ENCODE measurements at places on chromosomes 3 and 15. TPM values are rescaled to one million over a fixed set of nuclear protein-coding genes. Genes with fewer than 3 reads are reported as not detected.
A peak's percentile ranks its signal among the peaks of the same experiment; 100 is the strongest.

DNA sequence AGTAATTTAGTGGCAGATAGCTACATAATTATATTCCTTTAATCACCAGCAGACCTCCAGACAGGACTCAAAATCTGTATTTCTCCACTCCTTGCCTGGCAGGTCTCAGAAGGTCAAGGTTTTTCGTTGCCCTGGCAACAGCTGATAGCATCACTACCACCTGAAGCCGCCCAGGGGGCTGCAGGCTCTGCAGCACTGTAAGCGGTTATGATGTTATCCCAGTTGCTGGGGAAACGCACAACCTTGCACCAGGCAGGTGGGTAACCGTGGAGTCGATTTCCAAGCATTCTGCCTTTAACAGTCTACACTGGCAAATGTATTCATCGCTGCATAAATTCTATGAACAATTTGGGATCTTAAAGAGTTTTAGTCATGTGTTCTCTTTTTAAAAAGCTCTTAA lies 756.3 kb downstream of the NTRK3 start:
- peak; percentile 12 for DNase-seq

Gene ANKRD34C
- total RNA-seq, result not detected

DNA sequence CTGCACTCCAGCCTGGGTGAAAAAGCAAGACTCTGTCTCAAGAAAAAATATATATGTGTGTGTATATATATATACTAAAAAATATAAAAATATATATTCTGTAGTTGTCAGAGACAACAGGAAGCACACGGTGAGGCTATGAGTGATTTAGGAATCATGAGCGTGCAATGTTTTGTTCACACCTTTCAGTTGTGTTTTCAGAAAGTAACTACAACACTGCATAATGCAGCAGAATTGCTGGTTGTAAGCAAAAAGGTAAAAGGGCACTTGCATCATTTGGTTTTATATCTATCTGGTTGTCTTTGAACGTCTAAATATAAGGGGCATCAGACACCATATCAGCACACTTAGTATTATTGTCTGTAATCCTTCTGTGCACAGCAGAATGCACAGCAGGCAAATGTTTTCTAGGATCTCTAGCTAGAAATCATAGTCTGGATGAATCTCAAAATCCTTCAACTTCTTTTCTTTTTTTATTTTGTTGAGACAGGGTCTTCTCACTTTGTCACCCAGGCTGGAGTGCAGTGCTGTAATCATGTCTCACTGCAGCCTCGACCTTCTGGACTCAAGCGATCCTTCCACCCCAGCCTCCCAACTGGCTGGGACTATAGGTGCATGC lies 44.8 kb downstream of the CCR3 start:
- no peak for DNase-seq

DNA sequence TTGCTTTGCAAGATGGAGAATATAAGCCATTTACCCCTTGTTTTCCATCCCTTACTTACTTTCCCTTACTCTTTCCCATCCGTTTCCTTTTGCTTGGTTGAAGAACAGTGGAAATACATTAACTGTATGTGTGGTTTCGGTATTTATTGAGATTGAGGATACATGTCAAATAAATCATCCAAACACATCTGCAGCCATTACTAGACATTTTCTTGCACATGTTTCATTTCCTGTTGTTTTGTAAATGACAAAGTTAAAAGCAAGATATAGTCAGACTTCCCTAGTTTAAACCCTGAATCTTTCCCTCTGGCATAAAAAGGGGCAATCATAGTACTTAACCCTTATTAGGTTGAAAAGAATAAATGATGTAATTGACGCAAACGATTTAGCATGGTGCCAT lies 82.1 kb upstream of the BCHE start:
- DNase-seq, result no peak

DNA sequence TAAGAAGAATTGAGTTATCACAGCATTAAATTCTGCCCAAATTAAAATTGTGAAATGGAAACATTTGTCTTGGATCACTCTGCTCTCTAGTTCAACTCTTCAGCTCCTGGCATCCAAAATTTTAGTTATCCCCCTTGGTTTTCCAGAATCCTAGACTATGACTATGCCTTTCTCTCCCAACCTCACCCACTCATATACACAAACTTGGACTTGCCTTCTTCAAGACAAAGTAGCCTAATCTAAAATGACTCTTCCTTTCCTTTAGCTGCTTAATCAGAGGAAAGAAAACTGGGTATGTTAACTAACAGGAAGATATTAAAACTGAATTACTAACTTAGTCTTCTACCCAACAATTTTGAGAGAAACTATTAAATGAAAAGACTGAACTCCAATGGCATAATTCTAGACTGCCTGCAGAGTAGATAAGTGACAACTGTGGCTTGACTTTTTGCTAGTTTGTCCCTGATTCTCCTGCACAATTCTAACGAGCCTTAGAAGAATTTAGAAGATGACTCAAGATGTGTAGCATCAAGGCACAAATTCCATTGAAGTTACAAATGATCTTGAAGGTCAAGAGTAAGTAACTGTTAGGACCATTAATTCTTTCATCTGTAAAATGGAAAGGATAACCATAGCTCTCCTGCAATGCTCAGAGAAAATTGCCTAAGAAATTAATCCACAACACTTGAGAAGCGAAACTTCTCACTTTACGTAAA lies 5.2 kb upstream of the GOLIM4 start:
- DNase-seq, result peak; percentile 49

Gene SEMA5B
- not detected for total RNA-seq

- no peak for DNase-seq
Measured at GRCh38 chr3:99970198-99970597, 144.1 kb downstream of the FILIP1L start.

- no peak for DNase-seq
Measured at GRCh38 chr3:23915537-23916108, 1.2 kb downstream of the NKIRAS1 start.

Gene CCR3
- total RNA-seq, result 0.20 TPM

- DNase-seq, result no peak
Measured at GRCh38 chr3:140597792-140598191, 80.1 kb upstream of the TRIM42 start.

- no peak for DNase-seq
Measured at GRCh38 chr15:66404532-66404931, 17.8 kb downstream of the MAP2K1 start.

Gene OXNAD1
- total RNA-seq, result 7.9 TPM

DNA sequence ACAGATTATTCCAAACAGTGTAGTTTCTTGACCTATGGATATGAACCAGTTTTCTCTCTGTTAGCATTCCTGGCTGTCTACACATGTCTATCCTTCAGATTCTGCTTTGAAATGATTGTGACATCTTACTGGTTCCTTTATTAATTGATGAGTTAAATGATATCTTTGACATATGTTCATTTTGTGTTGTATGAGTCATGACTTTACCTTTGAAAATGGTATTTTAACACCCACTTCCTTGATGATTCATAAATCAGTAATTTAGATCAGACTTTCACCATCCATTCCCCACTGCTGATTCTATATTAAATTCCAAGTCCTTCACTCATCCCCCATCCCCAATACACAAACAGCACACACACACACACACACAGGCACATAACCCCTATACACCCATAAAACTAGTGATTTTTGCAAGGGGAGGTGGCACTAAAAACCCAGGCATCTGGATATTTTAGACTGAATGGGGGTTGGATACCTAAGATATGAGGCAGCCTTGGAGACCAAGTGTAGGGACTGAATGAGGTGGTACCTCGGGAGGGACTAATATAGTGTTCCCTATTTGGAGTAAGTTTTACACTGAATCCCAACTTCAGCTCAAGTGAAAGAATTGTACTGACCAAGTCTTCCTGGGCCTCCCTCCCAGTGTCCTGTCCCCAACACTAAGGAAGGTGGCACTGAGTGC lies 9.7 kb downstream of the CCK start:
- peak; percentile 54 for DNase-seq

- DNase-seq, result no peak
Measured at GRCh38 chr15:90819850-90820249, 48.5 kb upstream of the FURIN start.

- DNase-seq, result no peak
Measured at GRCh38 chr15:25862472-25863110, 536 bp downstream of the ATP10A start.

GRCh38 chr3:55721716-55722484 lies 234.8 kb upstream of the WNT5A start:
- peak; percentile 33 for DNase-seq

DNA sequence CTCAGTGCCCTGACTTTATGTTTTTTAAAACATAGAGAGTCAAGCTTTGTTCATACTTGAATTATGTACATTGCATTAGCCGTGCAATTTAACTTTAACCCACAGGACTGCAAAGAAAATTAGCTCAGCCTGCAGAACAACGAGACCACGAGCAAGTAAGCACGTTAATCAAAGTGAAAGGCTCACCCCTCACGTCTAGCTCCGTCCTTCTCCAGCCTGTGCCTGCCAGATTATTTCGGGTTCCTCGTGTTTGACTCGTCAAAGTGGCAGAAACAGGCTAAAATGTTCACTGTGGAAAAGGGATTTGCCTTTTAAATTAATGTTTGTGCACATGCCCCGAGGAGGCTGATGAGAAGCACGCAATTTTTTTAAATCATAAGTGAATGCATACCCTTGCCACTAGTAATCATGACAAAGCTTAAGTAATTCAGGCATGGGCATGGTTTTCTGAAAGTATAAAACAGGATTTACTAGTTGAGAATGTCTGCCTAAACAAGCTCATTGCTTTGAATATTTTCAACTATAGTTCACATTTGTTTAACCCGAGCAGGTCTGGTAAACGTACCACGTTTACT lies 15.3 kb downstream of the ZBTB38 start:
- no peak for DNase-seq

GRCh38 chr15:56869573-56869972 lies 48.9 kb upstream of the TCF12 start:
- peak; percentile 48 for DNase-seq

- DNase-seq, result no peak
Measured at GRCh38 chr3:24550588-24550987, 55.9 kb upstream of the THRB start.
